ENCODE measurements at places on chromosomes 3 and 15. TPM values are rescaled to one million over a fixed set of nuclear protein-coding genes. Genes with fewer than 3 reads are reported as not detected.

DNA sequence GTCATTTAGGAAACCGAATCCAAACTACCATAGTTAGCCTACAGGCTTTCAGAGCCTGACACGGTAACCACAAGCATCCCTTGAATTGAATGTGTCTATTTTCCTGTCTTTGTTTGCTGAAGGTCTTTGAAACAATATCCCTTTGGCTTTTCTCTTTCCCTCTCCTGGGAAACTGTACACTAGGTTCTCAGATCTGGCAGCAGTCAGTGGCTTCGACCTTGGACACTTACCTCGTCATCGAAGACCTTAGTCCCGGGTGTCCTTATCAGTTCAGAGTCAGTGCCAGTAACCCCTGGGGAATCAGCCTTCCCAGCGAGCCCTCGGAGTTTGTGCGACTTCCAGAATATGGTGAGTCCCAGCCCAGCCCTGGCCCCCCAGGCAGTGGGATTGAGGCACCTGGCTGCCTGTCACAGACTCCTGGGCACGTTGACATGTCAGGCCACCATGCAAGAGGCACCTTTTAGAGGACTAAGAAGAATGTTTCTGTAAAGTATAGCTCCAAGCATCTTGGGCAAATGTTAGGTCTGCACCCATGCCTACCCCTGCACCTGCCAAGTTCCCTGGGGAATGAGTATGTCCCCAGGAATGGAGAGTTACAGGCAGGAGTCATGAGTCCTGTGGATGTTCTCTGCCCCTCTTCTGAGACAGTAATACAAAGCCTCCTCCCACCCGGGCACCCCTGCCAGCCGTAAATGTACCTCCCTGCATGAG lies 30.4 kb upstream of the UMPS start:
- DNase-seq = no peak

DNA sequence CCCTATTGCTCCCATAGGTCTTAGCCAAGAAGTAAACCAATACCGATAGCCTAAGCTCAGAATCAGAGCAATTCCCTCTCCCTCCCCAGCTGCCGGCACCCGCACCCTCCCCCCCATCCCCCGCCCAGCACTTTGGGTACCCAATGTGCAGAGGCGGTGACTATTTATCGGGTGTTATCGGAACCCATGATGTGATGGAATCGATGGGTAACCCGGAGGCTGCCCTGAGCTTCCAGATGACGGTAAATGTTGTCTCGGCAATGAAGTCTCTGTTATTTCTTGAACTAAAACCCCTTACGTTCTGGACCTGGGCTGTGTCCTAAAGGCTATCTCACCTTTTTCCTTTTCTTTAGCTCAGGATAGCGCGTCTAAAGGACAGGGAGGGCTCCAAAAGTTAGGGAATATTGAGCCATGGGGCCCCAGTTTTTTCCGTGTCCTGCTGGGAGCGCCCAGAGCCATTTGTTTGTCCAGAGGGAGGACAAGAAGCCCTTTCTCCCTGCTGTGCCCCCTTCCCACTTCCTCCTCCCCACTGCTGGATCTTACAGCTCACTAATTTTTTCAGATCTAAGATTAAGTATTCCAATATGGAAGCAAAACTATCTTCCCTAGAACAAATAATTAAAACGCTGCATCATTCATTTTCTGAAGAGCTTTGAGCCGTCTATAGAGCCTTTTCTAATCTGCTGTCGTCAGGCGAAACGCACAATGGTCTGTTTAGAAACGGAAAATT lies 1.5 kb downstream of the SLITRK3 start:
- DNase-seq = no peak

- no peak for DNase-seq
Observed at GRCh38 chr15:100018191-100018590, 285.0 kb upstream of the LYSMD4 start.

GRCh38 chr3:111676211-111677006 lies 81.3 kb upstream of the ZBED2 start:
- peak; percentile 70 for DNase-seq

The RTF1 gene
- 33.2 TPM for total RNA-seq

The GOLGA6D gene
- not detected for total RNA-seq

GRCh38 chr3:171825222-171825828 lies 15.0 kb upstream of the PLD1 start:
- DNase-seq = no peak

The EIF4G1 gene
- 351 TPM for total RNA-seq

The MOBP gene
- not detected for total RNA-seq

DNA sequence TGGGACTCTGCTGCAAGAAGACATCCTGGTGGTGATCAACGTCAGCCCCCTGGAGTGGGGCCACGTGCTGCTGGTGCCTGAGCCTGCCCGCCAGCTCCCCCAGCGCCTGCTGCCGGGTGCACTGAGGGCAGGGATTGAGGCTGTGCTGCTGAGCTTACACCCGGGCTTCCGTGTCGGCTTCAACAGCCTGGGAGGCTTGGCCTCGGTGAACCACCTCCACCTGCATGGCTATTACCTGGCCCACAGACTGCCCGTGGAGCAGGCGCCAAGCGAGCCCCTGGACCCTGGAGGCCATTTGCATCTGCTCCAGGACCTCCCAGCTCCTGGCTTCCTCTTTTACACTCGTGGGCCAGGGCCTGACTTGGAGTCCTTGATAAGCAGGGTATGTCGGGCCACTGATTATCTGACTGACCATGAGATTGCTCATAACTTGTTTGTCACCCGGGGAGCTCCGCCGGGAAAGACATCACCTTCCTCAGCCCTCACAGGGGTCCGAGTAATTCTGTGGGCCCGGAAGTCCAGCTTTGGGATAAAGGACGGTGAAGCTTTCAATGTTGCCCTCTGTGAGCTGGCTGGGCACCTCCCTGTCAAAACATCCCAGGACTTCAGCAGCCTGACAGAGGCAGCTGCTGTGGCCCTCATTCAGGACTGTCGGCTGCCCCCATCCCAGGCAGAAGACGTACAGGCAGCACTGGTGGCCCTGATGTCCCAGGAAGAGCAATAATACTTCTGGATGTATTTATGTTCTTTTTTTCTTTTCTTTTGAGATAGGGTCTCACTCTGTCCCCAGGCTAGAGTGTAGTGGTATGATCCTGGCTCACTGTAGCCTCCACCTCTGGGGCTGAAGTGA lies 7.6 kb downstream of the GDPGP1 start:
- DNase-seq = no peak

- DNase-seq = no peak
Observed at GRCh38 chr3:105431200-105431599, 64.5 kb downstream of the ALCAM start.

The GOLGA6L22 gene
- not detected for total RNA-seq

DNA sequence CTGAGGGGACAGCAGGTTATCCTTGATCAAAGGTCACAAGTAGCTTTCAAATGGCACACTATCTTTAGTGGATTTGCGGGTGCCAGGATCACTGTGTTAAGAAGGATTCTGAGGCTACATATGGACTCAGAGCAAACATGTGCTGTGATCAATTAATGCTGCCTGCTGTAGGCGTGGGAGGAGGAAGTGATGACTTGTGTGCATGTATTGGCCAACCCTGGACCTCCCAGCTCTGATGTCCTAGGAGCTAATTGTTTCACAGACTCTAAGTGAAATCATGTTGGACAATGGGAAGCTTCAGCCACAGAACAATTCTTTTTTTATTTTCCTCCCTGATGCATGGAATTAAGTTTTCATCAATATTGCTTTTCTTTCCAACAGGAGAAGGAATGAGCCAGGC lies 24.4 kb downstream of the FAH start:
- no peak for DNase-seq

The KLF15 gene
- total RNA-seq = 18.9 TPM

DNA sequence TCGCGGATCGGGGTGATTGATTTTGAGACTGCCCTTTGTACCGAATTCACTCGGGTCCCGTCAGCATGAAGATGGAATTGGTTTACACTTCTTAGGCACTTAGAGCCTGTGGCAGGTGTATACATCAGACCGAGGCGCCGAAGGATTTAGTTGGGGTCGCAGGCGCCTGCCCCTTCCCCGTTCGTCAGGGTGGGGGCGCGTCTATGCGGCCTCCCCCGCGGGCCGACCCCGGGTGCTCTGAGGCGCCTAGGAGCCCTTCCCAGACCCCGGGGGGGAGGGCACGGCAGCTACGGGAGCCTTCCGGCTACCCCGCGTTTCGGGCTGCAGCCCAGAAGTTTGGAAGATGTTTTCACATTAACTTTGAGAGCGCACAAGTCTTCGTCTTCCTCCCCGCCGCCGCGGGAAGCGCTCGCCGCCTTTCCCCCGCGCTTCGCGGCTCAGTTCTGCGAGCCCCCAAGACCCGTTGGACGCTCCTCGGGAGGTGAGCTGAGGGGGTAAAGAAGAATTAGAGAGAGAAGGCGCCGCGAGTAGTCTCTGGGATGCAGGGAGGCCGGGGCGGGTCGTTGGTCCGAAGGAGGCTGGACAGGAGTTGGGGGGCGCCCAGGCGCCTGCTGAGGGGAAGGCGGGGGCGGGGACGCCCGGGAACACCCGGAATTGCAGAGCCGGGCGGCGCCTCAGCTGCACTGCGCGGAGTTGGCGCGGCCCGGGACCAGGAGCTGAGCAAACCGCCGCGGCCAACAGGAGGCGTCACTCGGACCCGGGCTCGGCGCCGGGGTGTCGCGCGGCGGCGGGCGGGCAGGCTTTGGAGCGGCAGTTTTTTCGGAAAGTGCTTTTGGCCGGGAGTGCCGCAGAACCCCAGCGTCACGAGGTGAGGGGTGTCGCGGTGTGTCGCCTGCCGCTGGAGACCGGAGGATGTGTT lies 780 bp downstream of the TIPARP start:
- DNase-seq = peak; percentile 64

DNA sequence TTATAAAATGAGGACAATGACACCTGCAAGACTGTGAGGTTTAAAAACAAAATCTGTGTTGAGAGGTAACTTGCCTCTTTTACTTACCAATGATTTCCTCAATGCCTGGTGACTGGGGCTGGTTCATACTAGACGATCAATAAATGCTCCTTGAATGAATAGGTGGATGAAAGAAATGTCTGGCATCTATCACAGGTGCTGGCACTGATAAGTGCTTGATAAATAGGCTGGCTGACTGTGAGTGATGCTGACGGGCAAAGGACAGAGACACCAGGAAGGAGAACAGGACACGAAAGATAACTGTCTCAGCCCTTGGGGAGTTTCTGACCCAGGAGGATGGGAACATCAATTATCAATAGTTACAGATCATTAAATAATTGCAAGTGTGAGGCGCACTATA lies 31.9 kb downstream of the RBP2 start:
- no peak for DNase-seq

GRCh38 chr3:13832130-13832529 lies 47.7 kb downstream of the WNT7A start:
- DNase-seq = no peak

DNA sequence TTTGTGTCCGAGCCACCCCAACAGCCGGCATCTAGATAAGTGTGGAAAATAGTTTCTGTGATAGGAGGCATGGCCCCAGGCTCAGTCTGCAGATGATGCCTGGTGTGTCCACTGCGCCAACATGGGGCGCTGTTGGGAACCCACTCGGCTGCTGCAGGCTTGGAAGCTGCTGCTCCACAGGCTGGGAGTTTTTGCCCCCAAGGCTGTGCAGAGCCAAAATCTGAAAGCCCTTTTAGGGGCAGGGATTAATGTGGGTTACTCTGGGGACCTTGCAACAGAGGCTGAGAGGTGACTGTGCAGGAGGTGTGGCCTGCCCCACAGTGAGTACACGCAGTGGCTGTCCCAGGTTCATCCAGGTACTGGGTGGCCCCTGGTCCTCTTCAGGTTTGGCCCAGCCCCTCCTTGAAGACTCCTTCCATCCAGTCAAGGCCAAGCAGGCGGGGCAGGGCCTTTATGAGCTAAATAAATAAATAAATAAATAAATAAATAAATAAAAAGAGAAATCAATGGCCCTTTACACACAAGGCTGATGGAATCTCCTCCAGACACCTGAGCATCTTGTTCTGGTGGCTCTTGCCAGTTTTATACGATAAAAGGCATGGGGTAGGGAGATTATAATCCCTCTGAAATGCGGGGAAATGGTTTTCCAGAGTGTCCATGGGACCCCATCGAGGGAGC lies 73.8 kb downstream of the AAGAB start:
- DNase-seq = no peak

DNA sequence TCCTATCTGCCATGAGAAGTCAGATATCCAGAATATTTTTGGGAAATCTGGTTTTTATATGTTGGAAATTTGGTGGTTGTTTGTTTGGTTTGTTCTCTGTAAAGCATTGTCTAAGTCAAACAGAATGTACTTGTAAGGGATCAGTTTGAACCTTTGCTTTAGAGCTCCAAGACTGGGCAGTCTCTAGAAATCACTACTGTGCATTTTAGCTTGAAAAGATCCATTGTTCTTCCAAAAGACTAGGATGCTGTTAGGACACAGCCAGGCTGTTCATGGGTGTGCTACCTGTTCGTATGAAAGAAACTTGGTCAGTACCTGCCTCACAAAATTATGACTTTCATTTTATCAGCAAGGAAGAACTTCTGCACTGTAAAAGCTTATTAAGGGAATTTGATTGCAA lies 182.6 kb downstream of the WDR72 start:
- DNase-seq = no peak

DNA sequence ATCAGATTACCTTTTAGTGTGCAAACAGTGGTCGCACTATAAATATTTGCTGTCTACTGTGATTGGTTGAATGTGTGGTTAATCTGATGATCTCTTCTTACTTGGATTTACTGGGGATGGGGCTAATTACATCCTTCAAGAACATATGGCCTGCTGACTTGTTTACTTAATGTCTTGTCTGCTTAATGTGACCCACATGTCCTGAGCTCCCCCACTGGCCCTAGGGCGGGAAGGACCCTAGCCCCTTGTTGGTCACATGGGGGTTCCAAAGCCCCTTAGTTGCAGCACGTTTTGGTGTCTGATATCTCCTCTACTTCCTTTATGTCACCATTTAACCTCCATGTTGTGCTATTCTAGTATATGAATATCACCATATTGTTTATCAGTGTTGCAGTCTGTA lies 17.8 kb upstream of the P2RY12 start:
- no peak for DNase-seq

GRCh38 chr3:98744283-98744682 lies 18.9 kb upstream of the ST3GAL6 start:
- no peak for DNase-seq

GRCh38 chr3:64411101-64411500 lies 185.8 kb upstream of the PRICKLE2 start:
- DNase-seq = no peak

DNA sequence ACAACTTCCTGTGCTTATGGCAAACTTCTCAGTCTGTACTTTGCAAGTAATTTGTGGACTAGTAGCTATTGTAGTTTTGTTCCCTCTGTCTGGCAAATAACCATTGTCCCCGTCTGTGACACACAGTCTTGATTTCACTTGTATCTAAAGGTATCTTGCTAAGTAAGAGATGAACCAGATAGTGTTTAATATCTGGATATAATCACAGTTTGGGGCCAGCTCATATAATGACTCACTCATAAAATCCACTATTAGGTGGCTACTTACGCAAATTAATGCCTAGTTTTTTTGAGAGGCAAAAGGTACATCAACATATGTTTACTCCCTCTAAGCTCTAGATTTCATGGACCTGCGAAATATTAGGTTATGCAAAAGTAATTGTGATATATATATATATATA lies 30.4 kb downstream of the VGLL3 start:
- no peak for DNase-seq

- peak; percentile 79 for DNase-seq
Observed at GRCh38 chr3:66442254-66443117, 58.3 kb downstream of the LRIG1 start.

The KCNMB3 gene
- total RNA-seq = 5.9 TPM

- DNase-seq = no peak
Observed at GRCh38 chr3:27678234-27678633, 43.9 kb downstream of the EOMES start.

The MEF2A gene
- 74.2 TPM for total RNA-seq

- no peak for DNase-seq
Observed at GRCh38 chr15:31456354-31457060, 129.9 kb downstream of the KLF13 start.

The LMOD3 gene
- 0.13 TPM for total RNA-seq
